Right ventricle myocardium superior (tissue), 1 donor: ENCODE measurements at places on chromosomes 4 and X. TPM values are rescaled to one million over a fixed set of nuclear protein-coding genes. Genes with fewer than 3 reads are reported as not detected.

DNA sequence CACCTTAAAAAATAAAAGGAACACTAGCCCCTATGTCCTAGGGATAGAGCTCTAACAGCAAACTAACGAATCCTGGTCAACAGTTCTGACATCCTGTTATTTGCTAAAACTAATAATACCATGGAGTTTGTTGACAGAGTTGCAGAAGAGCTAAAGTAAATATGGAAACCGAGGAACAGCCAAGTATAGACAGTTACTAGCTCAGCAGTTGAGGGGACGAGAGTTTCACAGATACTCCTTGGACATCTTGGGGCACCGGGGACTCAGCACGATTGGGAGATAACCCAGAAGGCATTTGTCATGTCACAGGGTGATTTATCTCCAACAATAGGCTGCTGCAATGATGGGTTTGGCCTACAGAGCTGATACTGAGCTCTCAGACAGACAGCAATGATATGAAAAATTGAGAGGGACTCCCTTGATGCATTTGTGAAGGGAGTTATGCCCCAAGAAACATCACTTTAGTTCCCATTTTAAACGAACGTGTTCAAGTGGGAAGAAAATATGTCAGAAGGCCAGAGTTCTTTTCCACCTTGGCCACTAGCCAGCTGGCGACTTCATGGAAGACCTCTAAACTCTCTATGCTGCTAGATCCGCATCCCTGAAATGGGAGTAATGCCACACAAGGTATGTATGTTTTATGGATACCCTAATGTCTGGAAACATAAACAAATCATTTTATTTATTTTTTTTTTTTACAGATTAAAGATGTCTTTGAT lies 48.6 kb downstream of the TSC22D3 start:
- DNase-seq, result no peak

- DNase-seq, result no peak
Observed at GRCh38 chr4:32147446-32148085, 1427.4 kb downstream of the PCDH7 start.

MGARP gene
- 0.48 TPM for total RNA-seq

DOK7 gene
- 33.7 TPM for total RNA-seq

DNA sequence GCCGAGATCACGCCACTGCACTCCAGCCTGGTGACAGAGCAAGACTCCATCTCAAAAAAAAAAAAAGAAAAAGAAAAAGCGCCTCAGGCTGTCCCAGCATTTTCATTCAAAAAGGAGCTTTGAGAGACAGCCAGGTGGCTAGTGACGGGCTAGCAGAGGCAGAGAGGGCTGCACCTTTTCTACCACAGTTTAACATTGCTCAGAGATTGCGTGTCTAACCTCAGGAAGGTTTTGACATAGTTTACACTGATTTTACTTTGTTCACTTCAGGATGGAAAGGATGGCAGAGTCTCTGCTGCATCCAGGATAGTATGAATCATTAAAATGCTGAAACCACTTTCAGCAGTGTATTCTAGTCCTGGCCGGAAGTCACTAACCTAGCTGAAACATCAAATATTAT lies 28.1 kb downstream of the ZFP42 start:
- no peak for DNase-seq

ANKRD17 gene
- 46.0 TPM for total RNA-seq

DNA sequence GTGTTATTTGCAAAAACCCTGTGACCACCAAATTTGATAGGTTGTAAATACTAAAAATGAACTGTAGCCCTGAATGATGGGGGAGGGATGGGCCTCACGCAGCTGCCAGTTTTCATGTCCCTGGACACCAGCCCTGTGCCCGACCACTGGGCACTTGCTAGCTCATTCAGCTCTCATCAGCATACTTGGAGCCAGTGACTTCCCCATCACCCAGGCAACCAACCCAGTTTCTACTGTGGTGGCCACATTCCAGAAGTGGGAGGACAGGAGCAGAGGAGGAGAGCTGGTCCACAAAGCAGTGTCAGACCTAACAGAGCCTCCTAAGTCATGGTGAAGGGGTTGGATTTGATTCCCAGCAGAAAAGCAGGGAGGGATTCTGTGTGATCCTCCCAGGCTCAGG lies 128.2 kb downstream of the CPEB2 start:
- DNase-seq, result no peak

GRCh38 chr4:140005699-140006098 lies 148.3 kb downstream of the MAML3 start:
- no peak for DNase-seq

KLB gene
- 0.13 TPM for total RNA-seq

DNA sequence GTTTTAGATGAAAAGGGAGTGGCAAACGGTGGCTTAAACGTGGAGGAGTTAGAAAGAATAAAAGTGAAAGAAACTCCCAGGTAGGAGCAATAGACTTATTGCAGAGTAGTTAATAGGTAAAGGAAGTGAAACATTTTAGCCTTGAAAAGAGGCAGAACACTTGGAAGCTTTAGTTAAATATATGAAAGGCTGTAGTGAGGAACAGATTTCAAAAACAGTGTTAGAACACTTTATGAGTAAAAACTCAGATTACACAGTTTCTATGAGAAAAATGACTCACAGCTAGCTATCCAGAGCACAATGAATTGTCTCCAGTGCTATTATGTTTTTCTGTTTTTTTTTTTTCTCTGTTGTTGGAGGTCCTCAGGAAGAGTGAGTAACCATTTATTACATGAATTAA lies 45.8 kb downstream of the TACR3 start:
- no peak for DNase-seq
